ENCODE measurements at places on chromosomes 12 and 14.
A peak's percentile ranks its signal among the peaks of the same experiment; 100 is the strongest.

- no peak for DNase-seq
Measured at GRCh38 chr14:95011445-95012006, 145.8 kb downstream of the DICER1 start.

GRCh38 chr14:64772397-64772950, 68.2 kb downstream of the PLEKHG3 start:
- DNase-seq: no peak

- DNase-seq: no peak
Measured at GRCh38 chr12:131409211-131409610, 301.7 kb upstream of the SFSWAP start.

GRCh38 chr12:68793436-68793835, 14.5 kb upstream of the MDM2 start:
- no peak for DNase-seq

DNA sequence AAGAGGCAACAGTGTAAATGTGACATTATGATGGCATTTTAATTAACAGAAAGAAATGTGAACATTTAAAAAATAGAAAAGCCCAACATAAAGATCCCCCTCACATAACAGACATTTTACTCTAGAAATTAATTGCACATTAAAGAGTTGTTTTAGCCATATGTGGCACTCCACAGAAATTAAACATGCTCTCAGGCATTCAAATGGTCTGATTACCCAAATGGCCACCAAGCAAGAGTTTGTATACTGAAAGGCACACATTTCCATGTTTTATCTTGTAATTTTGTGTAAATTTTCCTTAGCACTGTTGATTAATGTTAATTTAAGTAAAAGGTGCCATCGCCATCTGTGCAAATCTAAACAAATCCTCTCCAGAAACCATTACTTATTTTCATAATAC, 43.5 kb downstream of the GTF2A1 start:
- no peak for DNase-seq

DNA sequence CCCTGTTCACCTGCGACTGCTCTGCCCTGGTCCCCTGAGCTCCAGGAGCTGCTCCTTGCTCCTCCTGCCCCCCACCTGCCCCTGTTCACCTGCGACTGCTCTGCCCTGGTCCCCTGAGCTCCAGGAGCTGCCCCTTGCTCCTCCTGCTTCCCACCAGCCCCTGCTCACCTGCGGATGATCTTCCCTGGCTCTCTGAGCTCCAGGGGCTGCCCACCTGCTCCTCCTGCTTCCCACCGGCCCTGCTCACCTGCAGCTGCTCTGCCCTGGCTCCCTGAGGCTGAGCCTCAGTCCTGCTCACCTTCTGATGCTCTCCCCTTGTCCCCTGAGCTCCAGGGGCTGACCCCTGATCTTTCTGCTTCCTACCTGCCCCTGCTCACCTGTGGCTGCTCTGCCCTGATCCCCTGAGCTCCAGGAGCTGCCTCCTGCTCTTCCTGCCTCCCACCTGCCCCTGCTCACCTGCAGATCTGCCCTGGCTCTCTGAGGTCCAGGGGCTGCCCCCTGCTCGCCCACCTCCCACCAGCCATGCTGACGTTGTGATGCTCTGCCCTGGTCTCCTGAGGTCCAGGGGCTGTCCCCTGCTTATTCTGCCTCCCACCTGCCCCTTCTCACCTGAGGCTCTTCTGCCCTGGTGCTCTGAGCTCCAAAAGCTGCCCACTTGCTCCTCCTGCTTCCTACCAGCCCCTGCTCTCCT, 219.2 kb downstream of the TMEM121 start:
- no peak for DNase-seq

GRCh38 chr12:41074473-41074769, 113.7 kb upstream of the PDZRN4 start:
- DNase-seq: no peak

GRCh38 chr12:68048648-68049297, 59.5 kb downstream of the IFNG-AS1 start:
- DNase-seq: no peak

GRCh38 chr12:67578976-67579661, 69.4 kb upstream of the DYRK2 start:
- no peak for DNase-seq

DNA sequence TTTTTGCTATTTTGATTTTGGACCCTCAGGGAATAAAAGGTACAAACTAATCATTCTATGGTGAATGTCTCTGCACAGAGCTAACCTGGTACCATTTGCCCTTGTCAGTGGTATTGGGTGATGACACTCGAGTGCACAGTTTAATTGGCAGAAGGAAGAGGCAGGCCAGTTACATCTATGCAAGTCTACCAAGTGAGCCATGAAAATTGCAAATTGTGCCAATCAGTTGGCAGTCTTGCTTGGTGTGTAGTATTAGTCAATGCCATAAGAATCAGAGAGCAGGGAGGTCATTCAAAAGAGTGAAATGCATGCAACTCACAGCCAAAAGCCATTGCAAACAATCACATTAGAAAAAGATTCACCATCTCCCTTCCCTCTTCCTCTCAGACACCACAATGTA, 479.6 kb downstream of the ADAMTS20 start:
- no peak for DNase-seq

- DNase-seq: no peak
Measured at GRCh38 chr14:96852823-96853422, 55.7 kb downstream of the VRK1 start.

DNA sequence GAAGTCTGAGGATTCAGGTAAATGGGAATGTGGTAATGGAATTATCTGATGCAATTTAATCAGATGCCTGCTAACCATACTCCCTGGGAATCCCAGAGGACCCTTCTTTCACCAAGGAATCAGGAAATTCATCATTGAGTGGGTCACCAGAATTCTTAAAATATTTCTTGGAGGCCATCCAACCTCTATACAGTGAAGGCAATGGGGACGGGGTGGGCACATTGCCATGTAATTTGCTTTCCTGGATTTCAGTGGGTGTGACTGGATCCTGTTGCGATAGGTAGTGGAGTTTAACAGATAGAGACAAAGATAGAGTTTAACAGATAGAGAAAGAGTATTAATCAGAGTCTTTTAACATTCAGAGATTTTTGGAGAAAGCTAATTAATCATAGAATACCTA, 394.4 kb downstream of the DAD1 start:
- DNase-seq: no peak

DNA sequence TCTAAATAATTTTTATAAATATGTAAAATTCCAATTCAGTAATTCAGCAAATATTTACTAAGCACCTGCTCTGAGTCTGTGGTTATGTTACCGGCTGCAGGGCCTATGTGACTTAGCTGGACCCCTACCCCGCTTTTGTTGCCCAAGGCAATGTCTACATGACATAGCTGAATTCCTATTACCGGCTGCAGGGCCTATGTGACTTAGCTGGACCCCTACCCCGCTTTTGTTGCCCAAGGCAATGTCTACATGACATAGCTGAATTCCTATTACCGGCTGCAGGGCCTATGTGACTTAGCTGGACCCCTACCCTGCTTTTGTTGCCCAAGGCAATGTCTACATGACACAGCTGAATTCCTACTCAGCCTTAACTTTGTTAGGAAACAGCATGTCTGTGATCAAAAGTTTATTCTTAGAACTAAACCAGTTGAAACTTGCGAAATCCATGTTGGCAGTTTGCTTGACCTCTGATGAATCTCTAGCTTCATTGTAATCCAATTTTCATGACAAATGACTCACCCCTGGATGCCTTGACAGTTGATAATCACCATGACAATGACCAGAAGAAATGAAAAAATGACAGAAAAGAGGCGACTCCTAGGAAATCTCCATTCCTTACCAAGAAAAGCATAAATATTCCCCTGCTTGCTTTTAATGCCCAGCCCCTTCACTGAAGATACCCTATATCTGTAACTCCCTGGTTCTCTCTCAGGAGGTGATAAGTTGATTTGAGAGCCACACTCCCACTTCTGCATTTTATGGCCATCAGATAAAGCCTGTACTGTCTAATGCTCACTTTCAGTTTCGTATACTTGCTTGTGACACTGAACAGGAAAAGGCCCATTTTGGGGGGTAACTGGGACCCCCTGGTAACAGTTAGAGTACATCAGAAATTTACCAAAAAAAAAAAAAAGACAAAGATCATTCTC, 148.4 kb upstream of the SYT10 start:
- peak; percentile 4 for DNase-seq

GRCh38 chr12:23942841-23943240, 6.6 kb downstream of the SOX5 start:
- no peak for DNase-seq

- no peak for DNase-seq
Measured at GRCh38 chr14:100571837-100572236, 15.4 kb downstream of the BEGAIN start.

DNA sequence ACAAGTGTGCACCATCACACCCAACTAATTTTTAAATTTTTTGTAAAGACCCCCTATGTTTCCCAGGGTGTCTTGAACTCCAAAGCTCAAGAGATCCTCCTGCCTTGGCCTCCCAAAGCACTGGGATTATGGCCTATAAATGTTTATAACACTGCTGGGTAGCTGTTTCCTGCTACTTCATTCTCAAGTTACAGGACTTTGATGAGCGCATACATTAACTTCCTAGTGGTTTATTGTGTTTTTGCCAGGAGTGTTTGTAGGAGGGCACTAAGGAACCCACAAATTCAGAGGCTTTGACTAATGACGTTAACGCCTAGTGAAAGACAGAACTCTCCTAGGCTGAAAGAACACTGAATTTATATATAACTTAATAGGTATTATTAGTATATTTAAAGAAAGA, 15.2 kb upstream of the NAA30 start:
- no peak for DNase-seq

DNA sequence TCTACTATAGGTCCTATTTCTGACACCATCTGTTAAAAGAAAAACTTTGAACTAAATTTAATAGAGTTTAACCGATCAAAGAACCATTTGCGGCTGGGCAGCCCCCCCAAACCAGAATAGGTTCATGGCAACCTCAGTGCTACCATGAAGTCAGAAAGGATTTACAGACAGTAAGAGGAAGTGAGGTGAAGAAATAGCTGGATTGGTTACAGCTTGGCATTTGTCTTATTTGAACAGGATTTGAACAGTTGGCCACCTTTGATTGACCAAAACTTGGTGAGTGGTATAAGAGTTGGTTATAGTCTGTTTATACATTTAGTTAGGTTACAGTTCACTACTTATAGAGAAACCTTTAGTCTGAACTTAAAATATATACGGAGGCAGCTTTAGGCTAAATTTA, 88.9 kb downstream of the TXNDC16 start:
- no peak for DNase-seq

GRCh38 chr12:40012711-40013110, 93.2 kb downstream of the SLC2A13 start:
- DNase-seq: no peak

All from GM19239 (cell line).